Uterus (tissue), 4 donors: ENCODE measurements at places on chromosomes 5 and 9.

- DNase-seq, result no peak
These were observed 94.2 kb upstream of the MTAP start for GRCh38 chr9:21708260-21708711.

DNA sequence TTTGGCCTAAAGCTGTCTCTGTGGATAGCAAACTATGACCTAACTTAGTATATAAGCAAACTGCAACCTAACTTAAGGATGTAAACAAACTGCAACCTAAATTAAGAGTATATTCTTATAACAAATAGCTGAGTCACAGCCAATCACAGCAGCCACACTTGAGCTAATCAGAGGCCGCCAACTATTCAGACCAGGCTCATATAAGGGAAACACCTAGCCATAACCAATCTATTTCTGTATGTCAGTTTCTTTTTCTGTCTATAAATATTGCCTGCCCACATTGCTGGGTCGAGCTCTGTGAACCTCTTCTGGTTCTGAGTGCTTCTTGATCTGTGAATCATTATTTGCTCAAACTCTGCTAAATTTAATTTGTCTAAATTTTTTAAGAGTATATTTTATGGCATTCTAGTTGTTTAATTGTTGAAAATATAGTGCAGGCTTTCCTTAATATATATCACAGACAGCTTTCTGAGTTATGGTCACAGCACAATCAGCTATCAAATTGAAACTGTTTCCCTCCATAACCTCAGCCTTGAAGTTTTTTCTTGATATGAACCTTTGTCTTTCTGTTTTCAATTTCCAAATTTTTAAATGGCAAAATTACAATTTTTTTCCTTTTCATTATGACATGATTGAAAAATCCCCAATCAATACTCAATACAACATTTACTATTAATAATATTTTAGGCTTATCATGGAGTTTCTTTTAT is 327.1 kb upstream of the NUDT12 start:
- DNase-seq, result no peak

GRCh38 chr9:87875831-87876545 is 6.7 kb upstream of the SPATA31E1 start:
- DNase-seq, result no peak

- DNase-seq, result no peak
These were observed 25.9 kb upstream of the ADAMTSL1 start for GRCh38 chr9:18448101-18448500.

DNA sequence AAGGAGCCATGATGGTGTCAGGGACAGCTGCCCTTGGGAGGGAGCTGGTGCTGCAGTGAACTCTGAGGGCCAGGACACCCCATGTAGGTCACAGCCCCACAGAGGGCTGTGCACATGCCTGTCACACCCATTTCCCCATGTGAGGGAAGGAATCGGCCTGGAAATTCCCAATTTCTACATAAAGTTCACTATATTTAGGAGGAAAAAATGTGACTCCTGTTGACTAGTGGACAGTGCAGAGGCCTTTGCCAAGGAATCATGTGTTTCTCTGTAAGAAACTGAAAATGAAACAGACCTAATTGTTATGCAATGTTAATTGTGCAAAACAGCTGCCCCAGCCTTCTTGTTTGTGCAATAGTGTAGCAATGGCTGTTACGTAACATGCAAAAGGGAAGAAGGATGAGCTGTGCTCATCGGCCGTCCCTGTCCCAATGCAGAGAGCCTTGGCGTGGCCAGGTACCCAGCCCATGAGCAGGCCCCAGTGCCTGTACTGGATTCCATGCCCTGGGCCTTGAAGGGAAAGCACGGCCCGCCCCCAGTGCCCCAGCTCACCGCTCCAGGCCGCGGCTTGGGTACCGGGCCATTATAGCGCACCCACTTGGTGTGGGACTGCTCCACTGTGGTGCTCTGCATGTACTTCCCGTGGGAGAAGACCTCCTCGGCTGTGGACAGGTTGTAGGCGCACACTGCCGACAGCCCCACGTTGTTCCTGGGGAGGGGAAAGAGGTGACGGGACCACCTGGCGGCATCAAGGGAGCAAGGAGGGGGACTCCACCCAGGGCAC is 70.0 kb downstream of the SECISBP2 start:
- peak; percentile 62 for DNase-seq

DNA sequence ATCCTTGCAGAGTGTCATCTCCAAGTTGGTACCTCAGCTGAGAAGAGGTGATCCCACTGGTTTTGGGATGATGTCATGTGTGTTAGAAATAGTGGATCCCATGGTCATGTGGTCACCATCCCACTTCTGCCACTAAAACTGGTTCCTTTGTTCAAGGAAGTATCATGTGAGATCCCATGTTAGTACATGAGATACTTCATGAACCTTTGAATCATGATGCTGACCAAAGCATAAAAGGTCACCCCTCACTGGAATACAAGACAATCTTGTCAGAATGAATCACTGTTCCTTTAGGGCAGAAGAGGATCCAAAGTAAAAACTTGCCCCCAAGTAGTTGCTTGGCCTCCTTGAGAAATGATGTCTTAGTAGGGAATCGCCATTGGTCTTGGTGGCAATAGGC is 150.9 kb upstream of the MOCS2 start:
- DNase-seq, result no peak

GRCh38 chr9:89412951-89413350 is 85.0 kb downstream of the SEMA4D start:
- DNase-seq, result no peak

DNA sequence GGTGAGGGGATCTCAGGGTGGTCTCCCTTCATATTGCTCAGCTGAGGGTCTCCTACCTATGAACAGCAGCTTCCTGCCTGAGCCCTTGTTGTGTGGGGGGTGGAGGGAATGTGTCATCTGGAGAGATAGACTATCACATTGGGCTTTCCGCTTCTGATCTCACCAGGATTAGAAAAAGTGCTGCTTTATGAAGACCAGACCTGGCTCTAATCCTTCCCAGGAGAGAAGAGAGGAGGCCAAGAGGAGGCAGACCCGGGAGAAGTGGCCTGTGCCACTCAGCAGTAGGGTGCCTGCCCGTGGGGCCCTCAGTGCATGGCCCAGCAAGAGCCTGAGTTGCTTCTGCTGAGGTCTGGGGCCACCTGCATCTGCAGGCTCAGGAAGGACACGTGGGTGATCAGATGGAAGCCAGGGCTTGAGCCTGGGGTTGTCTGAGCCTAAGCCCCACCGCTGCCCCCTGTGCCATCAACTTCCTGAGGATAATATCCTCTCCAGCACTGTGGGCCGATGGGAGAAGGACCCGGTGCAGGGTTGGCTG is 22.1 kb upstream of the COL5A1 start:
- DNase-seq, result no peak

DNA sequence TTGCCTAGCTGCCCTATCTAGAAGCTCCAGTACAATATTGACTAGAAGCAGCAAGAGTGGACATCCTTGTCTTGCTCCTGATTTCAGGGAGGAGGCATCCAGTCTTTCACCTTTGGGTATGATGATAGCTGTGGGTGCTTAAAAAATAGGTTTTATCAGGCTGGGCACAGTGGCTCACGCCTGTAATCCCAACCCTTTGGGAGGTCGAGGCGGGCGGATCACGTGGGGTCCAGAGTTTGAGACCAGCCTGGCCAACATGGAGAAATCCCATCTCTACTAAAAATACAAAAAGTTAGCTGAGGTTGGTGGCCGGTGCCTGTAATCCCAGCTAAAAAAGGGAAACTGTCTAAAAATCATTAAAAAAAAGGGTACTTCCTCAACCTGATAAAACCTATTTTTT is 2.0 kb upstream of the CAMSAP1 start:
- DNase-seq, result no peak

- DNase-seq, result no peak
These were observed 12.1 kb downstream of the NR4A3 start for GRCh38 chr9:99833735-99834134.

DNA sequence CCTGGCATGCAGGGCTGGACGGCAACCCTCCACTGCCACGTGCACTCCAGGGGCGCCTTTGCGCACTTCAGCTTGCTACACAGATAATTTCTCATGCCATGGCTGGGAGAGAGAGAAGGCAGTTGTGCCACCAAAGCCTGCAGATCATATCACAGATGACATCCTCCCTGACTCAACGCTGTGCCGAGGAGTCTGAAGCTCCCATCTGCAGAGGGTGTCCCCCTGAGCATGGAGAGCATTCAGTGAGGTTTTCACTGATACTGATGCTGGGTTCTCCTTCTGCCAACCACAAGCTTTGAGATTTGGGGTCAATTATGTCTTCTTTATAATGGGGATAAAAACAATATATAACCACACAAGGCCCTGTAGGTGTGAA is 607.4 kb upstream of the ADAMTS16 start:
- no peak for DNase-seq

DNA sequence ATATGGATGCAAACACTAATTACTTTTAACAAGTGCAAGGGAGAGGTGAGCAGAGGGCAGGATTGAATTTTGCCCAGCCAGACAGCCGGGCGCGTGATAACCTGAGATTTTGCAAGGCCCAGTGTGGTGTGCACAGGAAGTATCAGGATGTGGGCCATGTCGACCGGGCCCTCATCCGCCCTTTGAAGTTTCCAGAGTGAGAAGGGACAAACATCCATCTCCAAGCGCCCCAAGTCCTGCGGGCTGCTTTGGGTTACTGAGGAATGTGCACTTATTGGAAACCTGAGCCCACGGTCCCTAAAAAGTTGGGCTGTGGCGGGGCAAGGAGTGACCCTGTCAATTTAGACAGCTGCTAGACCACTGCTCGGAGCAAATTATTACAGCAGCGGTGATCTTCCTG is 272.2 kb upstream of the IRX2 start:
- DNase-seq, result no peak

DNA sequence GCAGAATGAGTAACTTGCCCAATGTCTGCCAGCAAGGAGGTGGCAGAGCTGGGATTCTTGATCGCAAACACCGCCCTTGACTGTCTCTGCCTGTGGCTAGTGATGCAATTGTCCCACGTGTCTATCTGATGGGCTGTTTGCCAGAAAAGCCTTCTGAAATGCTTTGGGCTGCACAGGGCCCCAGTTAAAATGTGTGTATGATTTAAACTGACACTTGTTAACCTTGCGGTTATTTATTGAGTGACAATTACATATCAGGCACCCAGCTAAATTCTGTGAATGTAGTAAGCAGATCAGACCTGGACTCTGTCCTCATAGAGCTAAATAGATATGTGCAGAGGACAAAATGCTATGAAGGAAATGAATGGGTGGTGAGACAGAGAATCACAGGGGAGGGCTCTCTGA is 11.6 kb upstream of the IL12B start:
- DNase-seq, result no peak

- no peak for DNase-seq
These were observed 181.7 kb downstream of the KCTD16 start for GRCh38 chr5:144352330-144352729.

GRCh38 chr5:73419465-73420390 is 28.8 kb downstream of the FOXD1 start:
- DNase-seq, result no peak

DNA sequence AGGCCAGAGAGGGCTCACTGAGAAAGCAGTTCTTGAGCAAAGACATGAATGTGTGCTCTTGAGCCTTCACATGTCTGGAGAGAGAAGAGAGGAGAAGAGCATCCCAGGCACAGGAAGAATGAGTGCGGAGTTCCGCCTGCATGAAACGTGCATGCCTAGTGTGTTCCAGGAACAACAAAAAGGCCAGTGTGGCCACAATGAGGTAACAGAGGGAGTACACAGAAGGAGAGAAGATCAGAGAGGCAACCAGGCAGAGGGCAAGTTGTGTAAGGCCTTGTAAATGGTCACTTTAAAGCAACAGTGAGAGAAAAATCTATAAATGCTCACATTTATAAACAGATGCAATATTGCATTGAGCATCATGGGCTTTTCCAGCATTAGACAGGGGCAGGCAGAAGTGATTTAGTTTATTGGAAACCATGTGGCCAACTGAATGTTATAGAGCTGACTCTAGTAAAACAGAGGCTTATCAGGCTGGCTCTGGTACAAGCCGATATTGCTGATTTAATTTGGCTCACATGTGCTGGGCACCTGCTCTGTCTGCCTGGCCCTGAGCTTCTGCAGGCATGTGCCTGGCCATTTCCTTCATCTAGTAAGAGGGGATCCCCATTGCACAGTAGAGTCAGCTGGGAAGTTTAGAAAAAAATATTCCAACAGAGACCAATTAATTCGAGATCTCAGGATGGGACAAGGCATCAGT is 185.3 kb downstream of the SAXO1 start:
- no peak for DNase-seq

- DNase-seq, result no peak
These were observed 141.1 kb downstream of the CHSY3 start for GRCh38 chr5:130045334-130045733.

GRCh38 chr5:123125962-123126732 is 37.1 kb downstream of the PRDM6 start:
- DNase-seq, result no peak

DNA sequence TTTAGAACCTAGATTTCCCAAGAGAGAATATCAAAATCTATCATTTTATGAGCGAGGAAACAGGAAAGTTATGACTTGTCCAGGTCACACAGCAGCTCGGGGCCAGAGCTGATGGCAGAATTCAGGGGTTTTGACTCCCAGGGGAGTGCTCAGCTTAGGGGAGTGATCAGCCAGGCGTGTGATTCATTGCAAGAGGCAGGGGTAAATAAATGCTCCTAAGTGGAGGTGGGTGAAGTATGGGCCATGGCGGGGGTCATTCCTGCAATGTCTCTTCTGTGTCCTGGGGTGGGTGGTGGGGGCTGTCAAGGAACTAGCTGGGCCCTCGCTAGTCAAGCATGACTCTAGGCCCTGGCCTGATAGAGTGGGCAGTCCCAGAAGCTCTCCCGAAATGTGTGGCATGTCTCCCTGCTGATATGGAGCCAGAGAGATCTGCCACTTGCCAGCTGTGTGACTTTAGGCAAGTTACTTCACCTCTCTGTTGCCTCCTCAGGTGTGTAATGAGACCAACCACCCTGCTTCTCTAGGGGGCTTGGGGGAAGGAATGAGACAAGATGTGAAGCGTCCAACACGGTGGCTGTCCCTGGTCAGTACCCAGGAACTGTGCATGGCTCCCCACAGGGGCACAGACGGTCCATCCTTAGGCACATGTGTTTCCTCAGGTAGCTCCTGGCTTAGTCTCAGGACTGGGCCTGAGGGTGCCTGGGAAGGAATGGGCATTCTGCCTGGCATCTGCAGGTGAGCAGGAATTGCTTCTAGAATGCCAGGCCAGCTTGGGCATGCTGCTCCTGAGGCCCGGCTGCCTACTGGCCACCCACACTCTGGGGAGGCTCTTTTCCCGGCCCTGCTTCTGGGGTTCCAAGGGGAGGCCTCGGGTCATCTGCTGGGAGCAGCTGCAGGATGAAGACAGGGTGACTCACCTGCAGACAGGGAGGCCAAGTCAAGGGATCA is 36.5 kb upstream of the SH3PXD2B start:
- DNase-seq, result no peak

- no peak for DNase-seq
These were observed 21.2 kb downstream of the MAST4 start for GRCh38 chr5:66617226-66617861.

DNA sequence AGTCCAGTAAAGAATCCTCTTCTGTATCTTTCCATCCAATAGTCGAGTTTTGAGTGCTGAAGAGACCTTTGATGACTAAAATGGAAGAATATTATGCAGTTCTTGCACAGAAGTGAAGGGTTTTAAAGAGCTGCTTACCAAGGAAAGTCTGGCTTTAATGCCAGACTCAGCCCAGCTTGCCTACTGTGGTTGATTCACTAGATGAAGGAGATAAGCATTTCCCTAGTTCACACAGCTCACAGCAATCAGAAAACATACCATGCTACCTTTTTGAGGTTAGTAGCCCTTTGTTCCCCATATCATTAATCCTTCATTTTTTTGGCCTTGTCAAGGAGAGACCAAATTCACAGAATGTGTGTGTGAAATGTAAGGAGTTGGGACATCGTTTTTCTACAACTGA is 15.3 kb downstream of the IFNA5 start:
- no peak for DNase-seq
